AG08396 (cell line): ENCODE measurements at places on chromosomes 7 and 10.

DNA sequence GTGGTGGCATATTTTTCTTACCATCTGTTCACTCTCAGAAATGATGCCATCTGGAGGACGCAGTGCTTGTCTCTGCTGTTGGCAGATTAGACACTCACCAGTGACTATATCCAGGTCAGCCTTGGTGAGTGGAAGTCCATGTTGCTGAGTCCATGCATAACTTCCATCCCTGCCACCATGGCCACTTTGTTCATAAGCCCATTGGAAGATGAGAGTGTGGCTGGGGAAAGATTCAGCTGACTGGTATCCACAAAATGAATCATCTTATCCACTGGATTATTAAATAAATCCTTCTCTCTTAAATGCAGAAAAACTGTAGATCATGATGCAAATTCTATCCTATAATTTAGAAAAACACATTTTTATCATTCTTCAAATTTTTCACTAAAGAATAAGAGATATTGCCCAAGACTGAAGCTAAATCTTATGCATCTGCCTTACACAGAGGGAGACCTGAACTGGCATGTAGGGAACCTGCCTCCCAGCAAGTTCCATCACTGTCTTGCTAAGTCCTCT lies 726.9 kb downstream of the TNS3 start:
- DNase-seq = peak; percentile 12

DNA sequence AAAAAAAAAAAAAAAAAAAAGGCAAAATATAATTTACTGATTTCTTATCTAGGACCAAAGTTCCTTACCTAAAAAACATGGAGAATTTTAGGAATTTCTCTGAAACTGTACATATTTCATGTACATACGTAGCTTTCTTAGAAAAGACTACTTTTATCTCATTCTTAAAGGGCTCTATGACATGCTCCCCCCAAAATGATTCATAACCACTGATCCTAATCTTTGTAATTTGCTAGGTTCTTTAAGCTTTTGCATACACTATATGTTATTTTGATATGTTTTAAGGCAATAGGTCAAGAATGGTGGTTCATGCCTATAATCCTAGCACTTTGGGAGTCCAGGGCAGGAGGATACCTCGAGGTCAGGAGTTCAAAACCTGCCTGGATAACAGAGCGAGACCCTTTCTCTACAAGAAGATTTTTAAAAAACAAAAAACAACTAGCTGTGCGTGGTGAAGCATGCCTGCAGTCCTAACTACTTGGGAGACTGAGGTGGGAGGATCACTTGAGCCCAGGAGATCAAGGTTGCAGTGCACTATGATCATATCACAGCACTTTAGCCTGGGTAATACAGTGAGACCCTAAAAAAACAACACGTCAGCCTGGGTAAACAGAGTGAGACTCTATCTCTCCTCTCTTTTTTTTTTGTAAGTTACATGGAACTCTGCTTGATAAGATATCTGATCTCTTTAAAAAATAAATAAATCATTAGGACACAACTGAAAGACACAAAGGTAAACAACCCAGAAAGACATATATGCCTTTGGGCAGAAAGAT lies 54.8 kb downstream of the ATAD1 start:
- DNase-seq = no peak

DNA sequence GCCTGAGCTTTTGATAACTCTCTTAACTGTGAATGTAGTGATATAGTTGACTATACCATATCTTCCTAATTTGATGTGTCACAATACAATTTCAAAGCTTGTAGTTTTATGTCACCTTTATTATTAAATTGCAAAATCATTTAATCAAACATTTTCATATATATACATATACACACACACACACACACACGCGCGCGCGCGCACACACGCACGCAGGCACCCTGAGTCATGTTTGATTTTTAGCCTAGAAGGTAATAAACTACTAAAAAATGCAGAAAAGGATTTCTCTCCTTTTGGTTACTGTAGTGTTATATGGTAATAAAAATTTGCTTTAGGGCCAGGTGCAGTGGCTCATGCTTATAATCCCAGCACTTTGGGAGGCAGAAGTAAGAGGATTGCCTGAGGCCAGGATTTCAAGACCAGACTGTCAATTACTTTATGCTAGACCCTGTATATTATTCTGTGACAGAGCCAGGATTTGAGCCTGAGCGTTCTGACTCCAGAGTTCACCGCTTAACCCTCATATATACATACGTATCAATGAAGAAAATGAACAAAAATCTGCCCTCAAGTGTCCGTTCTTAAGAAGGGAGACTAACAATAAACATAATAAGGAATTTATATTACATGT lies 89.6 kb downstream of the PODXL start:
- DNase-seq = no peak

- DNase-seq = no peak
These were observed 17.6 kb downstream of the BCCIP start for GRCh38 chr10:125840955-125841354.
